ENCODE measurements at places on chromosomes 12 and 14. TPM values are rescaled to one million over a fixed set of nuclear protein-coding genes. Genes with fewer than 3 reads are reported as not detected.

The MMP17 gene
- total RNA-seq, result 18.4 TPM

The TEX22 gene
- 0.30 TPM for total RNA-seq

The KSR2 gene
- under 0.01 TPM for total RNA-seq

The SMIM41 gene
- 0.23 TPM for total RNA-seq

The FZD10 gene
- total RNA-seq, result not detected

The KRT79 gene
- not detected for total RNA-seq

Data from smooth muscle cell of the umbilical artery (primary cell).